AG04450 (cell line): ENCODE measurements at places on chromosomes 13 and 19. TPM values are rescaled to one million over a fixed set of nuclear protein-coding genes. Genes with fewer than 3 reads are reported as not detected.

- DNase-seq: no peak
Observed at GRCh38 chr19:48887861-48888612, 10.5 kb downstream of the TULP2 start.

DNA sequence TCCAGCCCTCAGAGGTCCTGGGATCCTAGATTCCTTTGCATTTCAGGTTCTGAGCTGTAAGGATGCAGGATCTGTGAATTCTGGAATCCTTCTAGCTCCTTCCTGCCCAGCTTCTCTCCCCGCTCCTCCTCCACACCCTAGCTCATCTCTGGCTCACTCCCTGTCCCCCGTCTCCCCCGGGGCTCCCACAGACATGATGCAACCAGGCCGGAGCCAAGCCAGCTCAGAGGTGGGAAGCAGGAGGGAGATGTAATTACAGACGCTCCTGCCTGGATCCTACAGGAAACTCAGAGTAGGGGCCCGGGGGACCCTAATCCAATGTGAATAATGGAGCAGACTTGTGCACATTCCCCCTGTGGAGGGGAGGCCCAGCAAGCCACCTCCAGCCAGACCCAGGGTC is 4.5 kb downstream of the GNG8 start:
- DNase-seq: no peak

- DNase-seq: no peak
Observed at GRCh38 chr13:76466043-76466442, 420.2 kb downstream of the KCTD12 start.

GRCh38 chr19:2278459-2279158 is 3.4 kb downstream of the PEAK3 start:
- DNase-seq: no peak

GRCh38 chr13:110808138-110808537 is 94.6 kb downstream of the ING1 start:
- no peak for DNase-seq

GRCh38 chr19:31415322-31415721 is 66.1 kb upstream of the TSHZ3 start:
- DNase-seq: no peak

- DNase-seq: no peak
Observed at GRCh38 chr13:32246468-32246867, 68.7 kb downstream of the ZAR1L start.

DNA sequence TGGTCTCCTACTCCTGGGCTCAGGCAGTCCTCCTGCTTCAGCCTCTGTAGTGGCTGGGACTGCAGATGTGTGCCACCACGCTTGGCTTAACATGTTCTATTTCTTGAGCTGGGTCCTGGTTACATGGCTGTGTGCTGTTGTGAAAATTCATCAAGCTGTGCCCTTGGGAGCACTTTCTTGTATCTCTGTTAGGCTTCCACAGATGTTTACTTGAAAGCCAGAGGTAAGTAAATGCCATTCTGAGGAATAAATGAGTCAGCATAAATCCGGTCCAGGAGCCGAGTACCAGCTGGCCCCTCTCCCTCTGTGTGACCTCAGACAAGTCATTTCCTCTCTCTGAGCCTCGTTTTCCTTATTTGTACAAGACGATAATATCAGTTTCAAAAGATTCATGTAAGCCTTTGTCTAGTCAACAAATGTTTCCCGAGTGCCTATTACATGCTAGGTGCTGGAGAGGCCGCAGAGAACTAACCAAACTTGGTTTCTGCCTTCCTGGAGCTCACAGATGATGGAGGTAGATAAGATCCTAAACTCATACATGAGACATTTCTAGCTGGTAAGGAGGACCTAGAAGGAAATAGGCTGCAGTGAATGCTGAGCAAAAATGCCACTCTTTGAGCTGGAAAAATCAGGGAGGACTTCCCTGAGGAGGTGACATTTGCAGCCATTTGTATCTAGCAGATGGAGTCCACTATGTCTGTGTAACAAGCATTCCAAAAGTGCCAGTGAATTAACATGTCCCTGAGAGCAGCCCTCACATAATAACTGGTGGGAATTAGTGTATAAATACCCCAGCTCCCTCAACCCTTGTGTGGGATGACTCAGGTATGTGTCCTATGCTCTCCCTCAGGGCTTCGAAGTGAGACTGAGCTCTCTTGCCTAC is 2.7 kb upstream of the RASAL3 start:
- peak; percentile 32 for DNase-seq

GRCh38 chr19:1210227-1210538 is 4.6 kb downstream of the STK11 start:
- DNase-seq: no peak

The MEF2B gene
- polyA plus RNA-seq: 0.38 and 0.74 TPM in 2 replicates

GRCh38 chr13:95185311-95185710 is 115.9 kb downstream of the ABCC4 start:
- no peak for DNase-seq

The ALG11 gene
- polyA plus RNA-seq: 13.9 and 19.6 TPM in 2 replicates

DNA sequence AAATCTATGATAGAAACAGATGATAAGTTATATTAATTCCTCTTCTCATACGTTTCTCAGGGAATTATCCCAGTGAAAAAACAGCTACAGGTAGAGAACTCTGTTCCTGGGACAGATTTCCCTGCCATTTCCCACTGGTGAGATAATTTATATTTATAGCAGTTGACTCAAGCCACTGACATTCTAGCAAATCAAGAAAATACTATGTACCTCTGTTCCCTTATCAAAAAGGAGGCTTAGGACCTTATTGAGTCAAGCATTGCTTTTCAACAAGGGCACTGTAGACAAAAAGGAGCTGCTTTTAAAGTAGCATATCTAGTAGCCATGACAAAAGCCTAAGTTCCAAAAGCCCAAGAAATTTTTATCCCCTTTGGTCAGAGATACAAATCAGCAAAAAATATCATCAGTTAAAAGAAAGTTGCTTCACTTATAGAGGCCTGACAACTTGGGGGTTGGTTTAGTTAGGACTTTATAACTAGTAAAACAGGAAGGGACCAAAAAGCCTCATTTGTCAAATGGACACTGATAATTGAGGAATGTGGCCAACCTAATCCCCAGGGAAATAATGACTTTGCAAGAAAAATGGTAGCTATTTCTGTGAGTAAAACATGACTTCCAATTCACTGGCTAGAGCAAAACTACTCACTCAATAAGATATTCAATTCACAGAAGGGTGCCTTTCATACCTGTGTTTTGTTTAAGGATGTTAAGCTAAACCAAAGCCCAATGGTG is 652.5 kb downstream of the SLITRK1 start:
- no peak for DNase-seq

DNA sequence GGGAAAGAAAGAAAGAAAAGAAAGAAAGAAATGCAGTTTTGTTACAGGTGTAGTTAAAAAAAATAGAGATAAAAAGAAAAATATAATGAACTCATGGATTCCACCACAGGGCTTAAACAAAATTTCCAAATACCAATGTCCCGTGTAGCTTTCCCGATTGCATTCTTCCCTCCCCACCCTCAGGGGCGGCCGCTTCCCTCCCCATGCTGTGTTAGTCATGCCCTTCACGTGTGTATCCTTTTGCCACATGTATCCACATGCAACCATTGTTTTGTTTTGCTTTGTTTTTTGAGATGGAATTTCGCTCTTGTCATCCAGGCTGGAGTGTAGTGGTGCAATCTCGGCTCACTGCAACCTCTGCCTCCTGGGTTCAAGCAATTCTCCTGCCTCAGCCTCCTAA is 3.6 kb upstream of the KMT5C start:
- no peak for DNase-seq

DNA sequence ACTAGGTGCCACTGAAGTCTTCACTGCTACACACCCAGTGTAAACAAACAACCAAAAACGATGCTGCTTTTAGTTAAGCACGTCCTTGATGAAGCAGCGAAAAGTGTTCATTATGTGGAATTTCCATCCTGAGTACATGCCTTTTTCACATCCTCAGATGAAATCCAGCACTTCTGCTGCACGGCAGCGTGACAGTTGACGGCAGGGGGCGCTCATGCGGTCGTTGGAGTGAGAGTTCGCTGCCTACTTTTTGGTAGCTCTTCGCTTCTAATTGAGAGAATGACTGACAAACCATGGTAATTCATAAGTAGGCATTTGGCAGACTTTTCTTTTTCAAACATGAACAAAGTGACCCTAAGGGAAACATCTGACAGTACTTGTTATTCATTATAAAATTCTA is 1124.9 kb downstream of the EFNB2 start:
- no peak for DNase-seq
